ENCODE measurements at places on chromosomes 2 and 18.

DNA sequence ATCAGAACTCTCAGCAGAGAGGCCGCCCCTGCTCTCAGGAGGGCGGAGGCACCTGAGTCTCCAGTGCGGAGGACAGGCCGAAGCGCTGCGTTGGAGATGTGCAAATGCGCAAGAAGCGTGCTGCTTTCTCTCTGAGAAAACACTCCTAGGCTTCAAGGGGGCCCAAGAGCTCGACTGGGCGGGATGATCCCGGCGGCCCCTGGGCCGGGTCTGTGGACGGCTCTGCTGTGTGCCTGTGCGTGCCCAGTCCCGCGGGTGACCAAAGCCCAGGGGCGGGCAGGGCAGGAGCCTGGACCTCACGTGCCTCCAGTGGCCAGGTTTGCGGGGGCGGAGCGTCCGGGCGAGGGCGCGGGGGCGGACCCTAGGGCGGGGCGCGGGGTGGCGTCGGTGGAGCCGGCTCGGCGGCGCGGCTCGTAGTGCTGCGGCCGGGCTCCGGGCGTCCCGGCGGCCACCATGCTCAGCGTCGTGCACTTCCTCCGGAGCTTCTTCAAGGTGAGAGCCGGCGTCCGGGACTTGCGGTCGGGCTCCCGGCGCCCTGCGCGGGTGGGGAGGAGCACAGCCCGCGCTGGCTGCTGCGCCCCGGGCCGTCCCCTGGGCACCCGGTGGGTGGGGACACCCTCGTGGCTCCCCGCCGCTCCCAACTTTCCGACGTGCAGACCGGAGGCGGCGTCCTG, at the start of gene ARHGEF4:
Gene ARHGEF4 (plus strand): TSS at position 414 of the 674 bp plus-strand sequence. CDS start 40 bp downstream, at position 454.
- no peak for DNase-seq
- no peaks in the 10 kb centered on the region for H3K4me1 ChIP-seq

DNA sequence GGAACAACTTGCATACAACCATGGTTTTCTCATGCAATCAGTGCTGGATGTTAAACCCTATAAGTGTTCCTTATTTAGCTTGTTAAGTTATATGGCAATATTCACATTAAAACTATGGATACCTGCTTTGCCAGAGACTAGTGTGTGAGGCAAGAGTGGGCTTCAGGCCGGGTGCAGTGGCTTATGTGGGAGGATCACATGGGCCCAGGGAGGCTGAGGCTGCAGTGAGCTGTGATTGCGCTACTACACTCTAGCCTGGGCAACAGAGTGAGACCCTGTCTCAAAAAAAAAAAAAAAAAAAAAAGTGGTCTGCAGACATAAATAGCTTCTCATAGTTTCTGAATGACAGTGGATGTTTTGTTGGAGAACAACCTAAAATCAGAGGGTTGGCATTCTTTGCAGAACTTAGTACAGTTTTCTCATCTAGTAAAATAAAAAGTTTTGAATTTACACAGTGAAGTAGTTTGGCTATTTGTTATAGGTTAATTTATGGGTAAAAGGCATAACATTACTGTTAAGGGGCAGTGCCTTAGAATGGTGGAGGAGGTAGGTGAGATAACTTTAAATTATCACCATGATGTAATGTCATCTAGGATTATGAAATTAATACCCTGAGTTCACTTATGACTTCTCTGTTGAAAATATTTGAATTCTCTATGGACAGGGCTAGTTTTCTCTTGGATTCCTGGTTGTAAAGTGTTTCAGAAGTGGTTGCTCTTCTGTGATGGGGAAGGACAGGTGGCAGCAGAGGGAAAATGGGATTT, 5.3 kb downstream of the CERS6 start:
- H3K4me3 ChIP-seq, result no peak overlapping the region
- H3K27me3 ChIP-seq, result no peaks in the 10 kb centered on the region
- peaks cover 2% of the 10 kb centered on the region for H3K36me3 ChIP-seq
- no peak for DNase-seq
- no peak overlapping the region for H3K27ac ChIP-seq

DNA sequence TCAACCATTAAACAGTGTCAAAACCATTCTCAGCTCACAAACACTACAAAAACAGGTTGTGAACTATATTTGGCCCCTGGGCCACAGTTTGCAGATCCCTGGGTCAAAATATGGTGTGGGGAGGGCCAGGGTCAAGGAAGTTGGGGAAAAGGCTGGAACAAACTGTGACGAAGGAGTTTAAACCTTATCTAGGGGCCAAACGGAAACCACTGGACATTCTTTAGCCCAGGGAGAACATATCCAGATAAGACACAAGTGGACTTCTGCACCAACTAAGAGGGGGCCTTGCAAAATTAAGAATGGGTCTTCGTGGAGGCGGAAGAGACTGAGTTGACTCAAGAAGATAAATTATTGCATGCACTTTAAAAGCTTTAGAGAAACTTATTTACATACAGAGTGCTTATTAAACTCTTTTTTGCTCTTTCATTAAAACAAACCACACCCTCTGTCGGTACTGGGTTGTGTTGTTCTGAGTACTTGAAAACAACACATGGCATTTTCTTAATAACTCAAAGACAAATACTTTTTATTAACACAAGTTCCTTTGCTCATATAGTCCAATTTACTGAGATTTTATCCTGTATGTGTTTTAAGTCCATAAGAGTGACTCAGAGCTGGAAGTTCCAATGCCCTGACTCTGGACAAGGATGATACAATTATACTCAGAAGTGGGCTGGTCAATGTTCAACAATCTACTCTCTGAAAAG, 5.3 kb upstream of the ASAP2 start:
- H3K4me3 ChIP-seq, result no peak overlapping the region
- H3K4me1 ChIP-seq, result peaks cover 35% of the 10 kb centered on the region
- peak; percentile 23 for DNase-seq
- no peaks in the 10 kb centered on the region for H3K27me3 ChIP-seq
- H3K36me3 ChIP-seq, result no peaks in the 10 kb centered on the region
- H3K27ac ChIP-seq, result peak overlapping the region; percentile 79

DNA sequence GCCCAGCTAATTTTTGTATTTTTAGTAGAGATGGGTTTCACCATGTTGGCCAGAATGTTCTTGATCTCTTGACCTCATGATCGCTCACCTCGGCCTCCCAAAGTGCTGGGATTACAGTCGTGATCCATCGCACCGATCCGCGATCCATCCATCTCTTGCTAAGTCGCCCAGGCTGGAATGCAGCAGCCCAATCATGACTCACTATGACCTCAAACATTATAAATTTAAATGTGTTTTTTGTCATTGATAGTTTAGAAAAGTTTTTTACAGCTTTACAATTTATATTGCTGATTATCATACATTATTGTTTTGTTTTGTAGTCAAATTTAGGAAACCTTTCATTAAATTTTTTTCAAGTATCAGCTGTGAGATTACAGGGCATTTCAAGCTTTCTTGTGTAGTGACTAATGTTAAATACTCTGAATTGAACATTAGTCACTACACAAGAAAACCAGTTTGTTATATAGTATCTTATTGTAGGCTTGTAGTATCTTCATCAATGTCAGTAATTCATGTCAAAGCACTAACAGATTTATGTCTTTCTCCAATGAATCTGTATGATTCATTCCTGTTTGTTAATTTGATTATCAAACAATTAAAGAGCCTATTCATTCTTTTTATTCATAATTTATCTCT, 37.5 kb downstream of the NR4A2 start:
- no peaks in the 10 kb centered on the region for H3K36me3 ChIP-seq
- no peak overlapping the region for H3K27ac ChIP-seq
- H3K4me3 ChIP-seq, result no peak overlapping the region
- no peak for DNase-seq

- no peak overlapping the region for H3K4me3 ChIP-seq
- no peak for DNase-seq
- H3K27me3 ChIP-seq, result no peaks in the 10 kb centered on the region
- no peak overlapping the region for H3K27ac ChIP-seq
- H3K4me1 ChIP-seq, result no peaks in the 10 kb centered on the region
Measured at GRCh38 chr2:16152071-16152927, 211.9 kb downstream of the MYCN start.

DNA sequence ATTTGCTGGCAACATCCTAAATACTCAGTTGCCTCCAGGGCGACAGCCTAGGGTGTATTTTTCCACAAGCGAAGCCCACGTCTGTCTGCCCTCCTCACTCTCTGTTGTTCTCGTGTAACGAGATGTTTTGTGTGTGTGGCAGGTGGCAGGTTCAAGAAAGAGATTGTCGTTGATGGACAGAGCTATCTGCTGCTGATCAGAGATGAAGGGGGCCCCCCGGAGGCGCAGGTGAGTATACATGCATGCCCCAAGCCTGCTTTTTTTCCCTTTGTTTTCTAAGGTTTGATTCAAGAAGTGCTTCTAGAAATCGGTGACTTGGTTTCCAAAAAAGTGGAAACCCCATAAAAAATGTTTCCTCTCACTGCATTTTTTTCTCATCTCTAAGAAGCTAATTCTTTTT, 247.0 kb downstream of the AGAP1 start:
- H3K36me3 ChIP-seq, result peaks cover 10% of the 10 kb centered on the region
- no peak overlapping the region for H3K27ac ChIP-seq
- no peak for DNase-seq
- no peaks in the 10 kb centered on the region for H3K27me3 ChIP-seq
- peaks cover 7% of the 10 kb centered on the region for H3K4me1 ChIP-seq

GRCh38 chr2:207239754-207240494, 74.2 kb upstream of the KLF7 start:
- peaks cover 10% of the 10 kb centered on the region for H3K4me1 ChIP-seq
- H3K27me3 ChIP-seq, result no peaks in the 10 kb centered on the region
- H3K36me3 ChIP-seq, result no peaks in the 10 kb centered on the region
- H3K4me3 ChIP-seq, result peak overlapping the region; percentile 14

DNA sequence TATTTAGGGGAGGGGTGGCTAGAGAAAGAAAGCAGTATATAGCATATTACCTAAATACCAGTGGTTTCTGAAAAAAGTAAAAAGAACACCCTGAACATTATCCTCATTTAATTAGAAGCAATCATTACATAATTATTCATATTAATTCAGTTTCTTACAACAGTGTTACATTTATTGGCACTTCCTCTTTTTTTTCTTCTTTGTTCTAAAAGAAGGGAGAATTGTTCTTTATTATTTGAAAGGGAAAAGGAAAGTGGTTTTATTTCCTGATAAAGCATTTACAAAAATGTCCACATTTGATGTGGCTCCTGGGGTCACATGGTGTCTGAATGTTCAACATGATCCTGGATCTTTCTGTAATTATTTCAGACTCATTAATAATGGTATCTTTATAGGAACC, 254.9 kb upstream of the ZEB2 start:
- no peaks in the 10 kb centered on the region for H3K36me3 ChIP-seq
- H3K27me3 ChIP-seq, result no peaks in the 10 kb centered on the region
- DNase-seq, result no peak
- no peak overlapping the region for H3K4me3 ChIP-seq
- peaks cover 11% of the 10 kb centered on the region for H3K4me1 ChIP-seq

DNA sequence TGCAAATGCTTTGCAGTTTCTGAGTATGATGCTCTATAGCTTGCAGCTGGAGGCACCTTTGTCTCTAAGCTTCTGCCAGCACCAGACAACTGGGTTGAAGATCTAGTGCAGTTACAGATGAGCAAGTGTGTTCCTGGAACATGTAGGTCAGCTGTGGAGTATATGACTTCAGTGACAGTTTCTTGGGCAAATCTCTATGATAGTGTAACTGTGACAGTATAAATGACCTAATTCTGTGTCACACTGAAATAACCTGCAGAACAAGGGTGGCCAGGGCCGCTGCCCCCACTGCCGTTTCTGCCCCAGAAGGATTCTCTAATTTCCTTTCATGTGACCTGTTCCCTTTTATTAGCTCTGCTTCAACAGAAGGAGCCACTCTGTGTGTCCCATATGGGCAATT, 145.3 kb upstream of the DAPL1 start:
- peaks cover 13% of the 10 kb centered on the region for H3K4me1 ChIP-seq
- no peaks in the 10 kb centered on the region for H3K27me3 ChIP-seq
- H3K27ac ChIP-seq, result no peak overlapping the region
- peaks cover 27% of the 10 kb centered on the region for H3K36me3 ChIP-seq

DNA sequence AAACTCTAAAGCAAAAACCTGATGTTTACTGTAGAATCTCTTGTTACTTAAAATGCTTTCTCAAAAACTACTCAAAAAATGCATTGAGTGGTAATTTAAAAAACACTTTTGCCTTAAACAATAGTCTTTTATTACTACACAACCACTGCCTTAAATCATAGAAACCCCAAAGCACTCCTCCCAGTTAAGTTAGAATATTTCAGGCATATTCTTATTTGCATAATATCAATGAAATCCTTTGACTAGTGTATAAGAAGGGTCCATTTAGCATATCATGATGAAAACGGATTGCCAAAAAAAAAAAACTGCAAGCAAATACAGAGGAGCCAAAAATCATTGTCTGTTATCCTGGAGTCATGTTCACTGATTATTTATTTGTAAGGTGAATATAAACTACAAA, 119.2 kb downstream of the PTPRM start:
- peaks cover 13% of the 10 kb centered on the region for H3K4me1 ChIP-seq
- H3K27ac ChIP-seq, result no peak overlapping the region
- H3K36me3 ChIP-seq, result no peaks in the 10 kb centered on the region
- H3K4me3 ChIP-seq, result no peak overlapping the region

- no peak overlapping the region for H3K4me3 ChIP-seq
- no peak for DNase-seq
- H3K27me3 ChIP-seq, result peaks cover 18% of the 10 kb centered on the region
Measured at GRCh38 chr2:11583840-11584524, 50.1 kb downstream of the GREB1 start.

DNA sequence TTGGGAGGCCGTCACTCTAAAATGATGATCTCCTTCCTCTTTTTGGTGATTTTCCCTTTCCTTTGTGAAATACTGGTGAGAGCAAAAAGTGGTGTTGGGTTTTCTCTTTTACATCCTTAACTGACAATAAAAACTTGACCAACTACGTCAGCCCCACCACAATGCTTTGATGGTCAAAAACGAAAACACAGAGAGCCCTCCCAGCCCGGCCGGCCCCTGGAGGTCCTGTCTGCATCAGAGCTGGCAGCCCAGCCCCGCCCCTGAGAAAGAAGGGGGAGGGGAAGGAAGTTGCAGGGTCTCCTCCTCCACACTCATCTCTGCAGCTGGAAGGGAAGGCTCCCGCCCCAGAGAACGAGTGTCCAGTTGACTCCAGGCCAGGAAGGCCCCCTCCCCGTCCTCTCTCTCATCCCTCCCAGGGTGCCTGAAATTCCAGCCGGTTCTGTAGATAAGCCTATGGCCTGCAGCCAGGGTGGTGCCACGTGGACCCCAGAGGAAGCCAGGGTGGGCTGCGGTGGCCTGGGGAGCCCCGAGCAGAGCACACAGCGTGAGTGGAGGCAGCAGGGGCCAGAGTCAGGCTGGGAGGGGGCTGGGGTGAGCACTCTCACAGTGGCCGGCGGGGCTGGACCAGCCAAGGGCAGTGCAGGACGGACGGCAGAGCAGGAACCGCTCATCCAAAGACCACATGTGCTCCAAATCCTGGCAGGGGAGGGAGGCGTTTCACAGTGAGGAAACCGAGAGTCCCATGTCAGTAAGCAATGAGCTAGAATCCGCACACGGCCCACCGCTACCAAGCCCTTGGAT, 19.8 kb downstream of the BIN1 start:
- H3K4me3 ChIP-seq, result peak overlapping the region; percentile 27
- H3K36me3 ChIP-seq, result no peaks in the 10 kb centered on the region
- peaks cover 82% of the 10 kb centered on the region for H3K4me1 ChIP-seq
- peak overlapping the region; percentile 94 for H3K27ac ChIP-seq

Measured in osteocyte (in vitro differentiated cells).